ENCODE measurements at places on chromosomes 5 and 9.
A peak's percentile ranks its signal among the peaks of the same experiment; 100 is the strongest.

- DNase-seq = no peak
Measured at GRCh38 chr5:96335873-96336272, 97.2 kb downstream of the PCSK1 start.

DNA sequence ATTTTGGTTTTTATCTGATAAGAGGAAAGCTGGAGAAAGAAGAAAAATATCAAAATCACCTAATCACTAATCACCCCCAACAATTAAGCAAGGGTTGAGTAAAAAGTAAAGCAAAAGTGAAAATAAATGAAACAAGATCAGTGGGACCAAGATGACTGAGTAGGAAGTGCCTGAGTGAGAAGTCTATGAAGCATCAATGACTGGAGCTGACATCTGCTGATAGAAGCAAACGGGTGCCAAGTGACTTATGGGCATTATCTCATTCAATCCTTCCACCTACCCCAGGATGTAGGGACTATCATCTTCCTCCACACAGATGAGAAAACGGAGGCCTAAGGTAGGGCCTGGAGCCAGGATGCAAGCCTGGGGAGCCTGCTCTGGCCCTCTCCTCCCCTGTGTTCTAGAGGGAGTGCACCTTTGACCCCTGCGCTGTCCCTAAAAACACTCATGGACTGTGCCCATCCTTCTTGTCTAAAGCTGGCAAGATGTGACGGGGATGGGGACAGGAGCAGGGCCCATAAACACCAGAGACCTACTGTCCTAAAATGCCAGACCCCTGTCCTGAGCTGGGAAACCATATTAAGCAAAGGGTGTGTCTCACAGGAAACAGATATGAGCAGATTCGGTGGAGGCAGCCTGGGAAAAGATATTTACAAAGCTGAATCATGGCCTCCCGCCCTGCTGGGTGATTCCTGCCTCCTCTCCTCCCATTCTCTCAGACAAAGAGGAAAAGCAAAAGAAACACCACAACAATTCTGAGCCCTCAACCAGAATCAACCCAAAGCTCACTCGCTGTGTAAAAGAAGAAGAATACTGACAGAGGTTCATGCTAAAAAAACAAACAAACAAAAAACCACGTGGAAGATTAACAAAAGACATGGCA, 116.0 kb downstream of the AUH start:
- peak; percentile 2 for DNase-seq

DNA sequence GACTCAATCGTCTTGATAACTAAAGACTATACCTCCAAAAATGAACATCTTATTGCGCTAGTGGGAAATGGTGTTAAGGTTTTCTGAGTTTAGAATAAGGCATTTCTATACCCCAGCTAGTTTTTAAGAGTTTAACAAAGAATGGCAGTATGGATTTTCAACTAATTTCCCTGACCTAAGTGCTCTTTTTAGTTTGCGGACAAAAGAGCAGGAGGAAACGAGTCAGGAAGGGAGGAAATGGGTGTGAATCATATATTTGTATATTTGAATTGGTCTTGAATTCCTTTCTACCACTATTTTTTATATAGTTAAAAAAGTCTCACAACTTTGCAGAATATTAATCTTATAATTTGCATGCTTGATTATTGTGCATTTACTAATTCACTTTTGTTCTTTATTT, 516.3 kb upstream of the ZNF608 start:
- no peak for DNase-seq

DNA sequence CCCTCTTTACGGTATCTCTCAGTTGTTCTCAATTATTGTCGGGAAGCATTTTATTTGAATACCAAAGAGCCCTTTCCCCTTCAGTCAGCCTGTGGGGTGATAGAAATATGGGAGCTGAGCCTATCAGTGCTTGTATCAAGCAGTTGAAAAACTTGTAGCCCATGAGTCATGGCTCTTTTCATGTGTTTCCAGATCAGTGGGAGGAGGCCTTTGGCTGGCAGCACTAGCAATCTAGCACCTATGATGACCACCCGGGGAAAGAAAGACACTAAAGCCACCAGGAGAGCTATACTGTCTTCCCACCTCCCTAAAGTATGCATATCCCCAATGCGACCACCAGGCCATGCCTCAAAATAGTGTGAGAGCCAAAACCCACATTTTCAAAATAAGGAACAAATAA, 696.9 kb upstream of the C9orf72 start:
- no peak for DNase-seq

GRCh38 chr9:128642675-128643245, 13.9 kb downstream of the DYNC2I2 start:
- no peak for DNase-seq
